ENCODE measurements at places on chromosomes 3 and 15.
A peak's percentile ranks its signal among the peaks of the same experiment; 100 is the strongest.

GRCh38 chr15:31179693-31180092 is 78.2 kb upstream of the TRPM1 start:
- no peak for DNase-seq

GRCh38 chr15:39084674-39085530 is 496.0 kb upstream of the THBS1 start:
- DNase-seq, result no peak

DNA sequence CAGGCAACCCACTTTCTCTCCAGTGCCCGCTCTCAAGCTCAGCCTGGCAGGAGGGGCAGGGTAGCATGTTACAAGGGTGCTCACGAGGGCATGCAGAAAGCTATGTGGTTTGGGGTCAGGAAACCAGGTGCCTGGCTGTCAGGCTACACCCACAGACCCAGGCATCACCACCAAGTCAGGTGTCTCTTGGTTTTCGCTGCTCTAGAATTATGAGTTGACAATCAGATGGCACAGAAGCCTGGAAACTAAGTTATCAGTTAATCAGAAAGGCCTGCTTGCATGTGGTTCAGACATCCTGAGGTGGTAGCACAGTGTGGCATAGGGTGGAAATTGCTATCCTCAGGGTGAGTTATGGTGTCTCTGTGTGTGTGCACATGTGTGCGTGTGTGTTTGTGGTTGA is 16.2 kb upstream of the CCR9 start:
- peak; percentile 11 for DNase-seq

- no peak for DNase-seq
Observed at GRCh38 chr3:99970198-99970597, 144.1 kb downstream of the FILIP1L start.

- DNase-seq, result no peak
Observed at GRCh38 chr3:77256584-77257503, 216.9 kb downstream of the ROBO2 start.

- DNase-seq, result no peak
Observed at GRCh38 chr15:22944651-22945050, 35.5 kb downstream of the CYFIP1 start.

DNA sequence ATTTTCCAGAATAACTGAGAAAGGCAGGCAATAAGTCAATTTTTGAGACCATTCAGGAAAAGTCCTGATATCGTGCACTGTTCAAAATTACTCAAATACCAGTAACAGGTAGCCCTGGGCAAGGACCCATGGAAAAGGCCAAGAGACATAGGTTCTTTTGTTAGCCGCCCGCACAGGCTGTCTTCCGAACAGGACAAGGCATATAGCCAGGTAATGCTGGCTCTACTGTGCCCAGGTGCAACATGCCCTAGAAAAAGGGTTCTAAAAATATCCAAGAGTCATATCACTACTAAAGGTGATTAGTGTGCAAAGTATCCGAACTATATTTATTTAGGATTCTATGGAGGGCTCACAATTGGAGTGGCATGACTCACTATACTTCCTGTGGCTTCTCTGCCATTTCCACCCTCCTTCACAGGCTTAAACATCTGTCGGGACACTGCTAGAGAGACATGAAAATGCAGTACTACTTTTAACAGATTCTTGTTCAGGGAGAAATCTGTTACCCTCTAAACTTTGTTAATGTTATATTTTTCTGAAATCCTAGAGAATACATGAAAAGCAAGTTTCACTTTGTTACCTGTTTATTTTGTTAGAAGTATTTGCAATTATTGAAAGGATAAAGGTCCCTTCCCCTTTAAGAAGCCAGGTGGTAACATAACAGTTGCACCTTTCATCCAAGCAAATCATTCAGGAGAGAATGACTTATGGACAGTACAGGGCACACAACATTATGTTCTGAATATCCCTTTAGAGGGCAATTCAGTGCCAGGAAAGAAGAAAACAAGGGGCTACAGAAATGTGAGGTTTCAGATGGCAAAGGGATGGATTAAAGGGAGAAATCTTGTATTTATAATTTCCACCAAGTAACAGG is 293.3 kb upstream of the THBS1 start:
- no peak for DNase-seq

GRCh38 chr3:43181202-43181821 is 75.4 kb upstream of the POMGNT2 start:
- no peak for DNase-seq

DNA sequence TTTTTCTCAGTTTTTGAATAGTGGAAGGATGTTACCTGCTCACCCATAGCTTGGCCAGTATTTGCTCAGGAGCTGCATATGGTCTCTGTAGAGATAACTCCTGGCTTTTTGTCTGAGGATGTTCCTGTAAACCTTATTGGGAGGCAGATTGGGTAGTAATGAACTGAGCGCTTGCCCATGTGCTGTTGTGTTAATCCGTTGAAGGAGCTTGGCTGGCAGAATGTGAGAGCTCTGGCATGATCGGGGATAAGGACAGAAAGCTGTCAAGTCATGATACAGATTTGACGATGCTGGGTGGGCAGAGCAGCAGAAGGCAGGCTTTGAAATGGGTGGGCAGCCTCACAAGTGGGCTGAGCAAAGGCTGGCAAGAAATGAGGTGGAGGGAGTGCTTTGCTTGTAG is 27.4 kb downstream of the SH3GL3 start:
- DNase-seq, result no peak

GRCh38 chr3:7964899-7965298 is 536.7 kb upstream of the LMCD1 start:
- no peak for DNase-seq

DNA sequence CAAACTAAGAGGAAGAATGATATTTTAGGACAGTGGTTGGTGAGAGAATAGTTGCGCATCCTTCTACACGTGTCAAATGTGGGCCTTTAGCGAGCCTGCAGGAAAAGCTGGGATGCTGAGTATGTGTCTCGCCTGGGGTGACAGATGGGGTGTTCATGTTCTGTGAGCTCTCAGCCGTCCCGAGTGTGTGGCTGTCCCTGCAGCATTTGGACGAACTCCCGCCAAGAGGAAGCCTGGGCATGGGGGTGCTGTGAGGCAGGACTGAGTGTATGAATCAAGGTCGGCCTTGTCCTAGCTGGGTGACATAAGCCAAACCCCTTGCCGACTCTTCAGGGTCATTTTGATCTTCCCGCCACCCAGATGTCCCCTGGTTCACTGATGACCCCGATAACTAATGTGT is 94.8 kb downstream of the CACNA1D start:
- DNase-seq, result no peak

DNA sequence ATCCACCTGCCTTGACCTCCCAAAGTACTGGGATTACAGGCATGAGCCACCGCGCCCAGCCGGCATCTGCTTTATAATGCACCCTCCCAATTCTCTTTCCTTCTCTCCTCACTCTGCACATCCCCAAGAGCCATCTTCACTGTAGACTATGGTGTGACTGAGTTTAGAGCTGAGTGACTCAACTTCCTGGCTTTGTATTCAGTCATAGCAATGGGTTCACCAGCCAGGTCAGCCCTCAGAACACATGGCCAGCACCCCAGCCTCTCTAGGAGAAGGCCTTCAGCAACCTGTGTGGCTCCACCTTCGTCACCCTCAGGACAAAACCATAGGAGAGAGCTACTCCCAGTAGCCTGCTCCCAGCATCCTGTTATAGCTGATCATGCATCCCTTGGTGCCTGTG is 33.0 kb downstream of the ARID3B start:
- no peak for DNase-seq

DNA sequence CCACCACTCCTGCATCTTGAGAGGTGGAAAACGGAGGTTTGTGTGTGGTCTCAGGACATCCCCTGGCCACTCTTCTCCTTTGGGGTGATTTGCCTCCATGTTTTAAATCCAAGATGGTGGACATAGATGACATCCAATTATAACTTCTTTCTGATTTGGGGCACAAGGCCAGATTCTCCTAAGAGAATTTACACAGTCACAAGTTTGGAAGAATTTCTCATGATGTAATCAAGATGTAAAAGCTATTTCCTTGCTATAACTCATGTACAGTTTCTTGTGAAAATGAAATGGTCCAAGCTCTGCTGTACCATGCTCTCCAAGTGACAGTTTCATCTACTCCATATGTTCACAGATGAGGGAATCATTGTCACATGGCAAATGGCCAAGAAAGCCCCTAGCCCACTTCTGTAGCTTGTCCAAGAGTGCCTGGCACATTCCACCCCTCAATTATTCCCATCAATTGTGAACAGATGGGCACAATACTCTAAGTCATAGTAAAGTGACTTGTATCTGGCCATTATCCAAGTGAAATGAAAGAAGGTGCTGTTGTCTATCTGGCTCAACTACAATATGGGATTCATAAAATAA is 134.6 kb upstream of the ROPN1 start:
- DNase-seq, result no peak

GRCh38 chr3:81968658-81969057 is 207.2 kb upstream of the GBE1 start:
- no peak for DNase-seq

DNA sequence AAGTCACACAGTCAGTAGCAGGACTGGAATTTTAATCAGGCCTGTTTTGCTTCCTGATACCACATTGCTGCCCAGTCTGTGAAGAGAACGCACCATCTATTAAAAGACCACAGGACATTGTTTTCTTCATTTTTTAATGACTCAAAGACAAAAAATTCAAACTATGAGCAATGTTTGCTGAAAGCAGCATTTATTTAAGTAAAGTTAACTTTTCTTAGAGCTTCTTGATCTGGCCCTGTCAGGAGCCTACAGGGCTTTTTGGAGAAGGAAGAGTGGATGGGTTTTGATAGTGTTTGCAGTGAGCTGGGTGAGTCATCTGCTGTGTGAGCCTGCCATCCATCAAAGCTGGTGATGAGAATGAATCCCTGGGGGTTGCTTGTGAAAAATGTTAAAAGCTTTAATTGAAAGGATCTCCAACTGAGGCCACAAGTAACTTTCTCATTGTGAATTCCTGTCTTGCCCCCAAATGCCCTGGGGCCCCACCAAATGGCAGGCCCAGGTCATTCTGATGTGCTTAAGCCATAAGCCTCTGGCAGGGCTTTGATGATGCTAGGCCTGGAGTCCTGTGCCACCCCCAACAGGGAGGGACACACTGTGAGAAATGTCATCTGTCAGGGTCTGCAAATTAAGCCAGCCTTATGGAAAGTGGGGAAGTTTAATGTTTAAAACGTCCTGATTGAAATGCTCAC is 136.2 kb upstream of the PFN2 start:
- no peak for DNase-seq

GRCh38 chr3:127019449-127019848 is 36.5 kb downstream of the PLXNA1 start:
- DNase-seq, result no peak

- no peak for DNase-seq
Observed at GRCh38 chr3:120111898-120112297, 17.7 kb upstream of the GSK3B start.

GRCh38 chr3:13526626-13526949 is 22.3 kb upstream of the FBLN2 start:
- DNase-seq, result no peak

DNA sequence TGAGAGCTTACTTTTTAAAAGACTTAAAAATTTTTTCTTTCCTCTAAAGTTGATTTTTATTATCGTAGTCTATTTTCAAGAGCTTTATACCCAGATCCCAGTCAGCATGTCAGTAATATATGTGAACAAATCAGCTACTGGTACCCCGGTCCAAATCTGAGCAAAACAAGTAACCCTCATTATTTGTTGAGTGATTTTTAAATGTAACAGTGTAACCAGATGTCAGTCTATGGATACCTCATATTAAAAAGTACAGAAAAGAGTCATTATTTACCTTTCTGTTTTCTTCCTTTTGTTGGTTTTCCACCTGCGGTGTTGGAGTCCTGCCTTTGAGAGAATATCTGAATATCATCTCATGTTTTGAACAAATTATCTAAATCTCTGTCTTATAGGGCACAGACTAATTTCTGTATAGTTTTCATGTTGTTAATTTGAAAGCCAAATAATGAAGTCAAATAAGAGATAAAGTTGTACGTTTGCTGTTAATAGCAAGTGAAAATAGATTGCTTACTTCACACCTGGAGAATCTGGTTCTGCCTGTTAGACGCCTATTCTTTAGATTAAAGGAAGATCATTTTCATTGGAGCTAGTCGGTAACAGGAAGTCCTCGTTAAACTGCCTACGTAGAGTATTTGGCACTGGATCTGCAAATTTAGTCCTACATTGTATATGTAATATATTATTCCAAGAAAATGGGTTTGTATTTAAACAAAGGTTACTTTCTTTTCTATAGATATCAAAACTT is at the start of gene STX19:
Gene STX19, minus strand, starts transcription at position 505 of the 745 bp plus-strand sequence. CDS start 13,328 bp downstream, outside the sequence.
- DNase-seq, result no peak

DNA sequence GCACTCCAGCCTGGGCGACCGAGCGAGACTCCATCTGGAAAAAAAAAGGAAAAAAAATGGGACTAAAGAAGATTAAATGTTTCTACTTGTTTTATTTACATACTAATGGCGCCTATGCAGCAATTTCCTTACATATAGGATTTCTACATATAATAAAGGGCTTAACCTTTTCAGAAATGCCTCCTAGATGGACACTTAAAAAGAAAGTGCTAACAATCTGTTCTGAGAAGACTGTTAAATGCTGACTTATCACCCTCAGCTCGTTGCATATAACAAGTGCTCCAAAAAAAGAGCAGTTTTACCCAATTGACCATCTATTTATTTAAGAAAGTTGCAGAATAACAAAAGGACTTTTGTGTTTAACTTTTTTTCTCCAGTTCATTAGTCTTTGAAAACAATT is 32.7 kb downstream of the DENND4A start:
- no peak for DNase-seq

DNA sequence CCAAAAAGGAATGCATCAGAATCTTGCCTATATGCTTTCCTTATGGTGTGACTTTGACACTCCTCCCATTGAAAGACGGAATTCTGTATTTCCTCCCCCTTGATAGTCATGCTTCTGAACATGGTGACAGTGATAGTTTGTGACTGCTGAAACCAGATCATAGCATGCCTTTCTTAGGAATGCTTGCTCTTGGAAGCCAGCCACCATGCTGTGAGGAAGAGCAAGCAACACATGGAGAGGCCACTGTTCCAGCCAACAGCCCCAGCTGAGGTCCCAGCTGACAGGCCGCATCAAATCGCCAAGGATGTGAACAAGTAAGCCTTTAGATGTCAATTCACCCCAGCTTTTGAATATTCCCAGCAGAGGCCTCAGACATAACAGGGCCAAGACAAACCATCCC is 100.1 kb downstream of the IGF2BP2 start:
- no peak for DNase-seq

DNA sequence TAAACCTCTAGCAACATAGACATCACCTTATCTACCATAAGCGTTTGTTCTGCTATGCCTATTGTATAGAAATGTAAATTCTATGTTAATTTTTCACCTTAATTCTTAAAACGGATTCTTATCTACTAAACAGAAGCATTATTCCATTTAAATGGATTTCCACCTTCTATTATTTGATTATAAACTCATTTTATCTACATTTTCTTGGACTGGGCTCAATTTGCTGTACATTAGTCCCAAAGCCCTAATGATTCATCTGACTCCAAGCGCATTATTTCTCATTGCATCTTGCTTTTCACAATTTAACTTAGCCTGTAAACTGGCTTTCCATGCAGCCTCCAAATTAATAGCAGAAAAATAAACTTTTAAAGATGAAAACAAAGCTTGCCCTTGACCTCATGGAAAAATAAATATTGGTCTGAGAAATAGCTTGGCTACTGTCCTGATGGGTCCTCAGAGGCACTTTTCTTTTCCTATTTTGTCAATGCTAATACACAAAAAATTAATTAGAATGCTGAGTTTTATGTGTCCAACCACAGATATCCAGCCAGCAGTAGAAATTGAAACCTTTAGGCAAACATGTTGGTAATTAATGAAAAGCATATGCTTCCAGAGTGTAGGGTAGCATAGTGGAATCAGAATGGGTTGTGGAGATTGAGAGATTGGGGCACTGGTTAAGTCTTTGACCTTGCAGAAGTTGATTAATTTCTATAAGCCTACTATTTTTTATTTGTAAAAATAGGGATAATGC is 81.4 kb upstream of the CFAP20DC start:
- DNase-seq, result no peak

GRCh38 chr3:18223571-18223970 is 201.6 kb downstream of the SATB1 start:
- no peak for DNase-seq

All from activated CD8-positive, alpha-beta memory T cell treated with anti-CD3 and anti-CD28 coated beads for 48 hours (primary cell).